ENCODE measurements at places on chromosomes 2 and 18.

DNA sequence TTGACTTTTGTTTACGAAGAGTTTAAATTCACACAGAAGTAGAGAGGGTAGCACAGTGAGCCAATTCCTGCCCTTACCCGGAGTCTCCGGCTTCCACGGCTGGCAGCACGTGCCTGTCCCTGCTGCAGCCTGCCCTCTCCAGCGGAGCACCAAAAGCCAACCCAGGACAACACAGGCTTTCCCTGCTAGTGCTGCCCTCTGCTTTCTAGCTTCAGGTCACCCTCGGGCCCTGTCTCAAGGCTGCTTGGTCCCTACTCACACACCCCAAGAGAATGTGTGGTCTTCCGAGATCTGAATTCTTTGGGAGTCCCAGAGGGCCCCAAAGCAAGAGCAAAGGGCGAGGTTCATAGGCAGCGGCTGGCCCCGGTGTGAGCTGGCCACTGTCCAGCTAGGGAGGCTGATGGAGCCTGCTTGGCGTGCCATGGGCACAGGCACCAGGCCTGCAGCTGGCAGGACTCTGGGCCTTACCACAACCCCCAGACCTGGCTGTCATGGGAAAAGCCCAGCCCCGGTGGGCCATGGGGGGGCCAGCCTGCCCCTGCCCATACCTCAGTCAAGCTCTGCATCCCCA lies 7.0 kb upstream of the HS6ST1 start:
- no peak for DNase-seq

DNA sequence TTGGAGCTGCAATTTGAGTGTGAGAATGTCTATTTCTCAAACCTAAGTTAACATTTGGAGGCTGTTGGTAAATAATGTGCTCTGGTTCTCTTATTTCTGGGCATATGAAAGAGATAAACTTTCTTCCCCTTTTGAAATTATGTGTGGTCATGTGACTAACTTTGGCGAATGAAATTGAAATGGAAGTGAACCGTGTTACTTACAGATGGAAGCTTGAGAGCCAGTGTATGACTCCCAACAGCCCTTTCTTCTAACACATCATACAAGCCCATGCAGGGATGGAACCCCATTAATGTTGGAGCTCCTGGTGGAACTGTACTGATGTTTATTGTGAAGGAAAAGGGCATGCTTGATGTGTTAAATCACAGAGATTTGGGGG lies 725.8 kb downstream of the TSN start:
- no peak for DNase-seq

GRCh38 chr2:120391911-120392665 lies 46.2 kb downstream of the INHBB start:
- DNase-seq: no peak

DNA sequence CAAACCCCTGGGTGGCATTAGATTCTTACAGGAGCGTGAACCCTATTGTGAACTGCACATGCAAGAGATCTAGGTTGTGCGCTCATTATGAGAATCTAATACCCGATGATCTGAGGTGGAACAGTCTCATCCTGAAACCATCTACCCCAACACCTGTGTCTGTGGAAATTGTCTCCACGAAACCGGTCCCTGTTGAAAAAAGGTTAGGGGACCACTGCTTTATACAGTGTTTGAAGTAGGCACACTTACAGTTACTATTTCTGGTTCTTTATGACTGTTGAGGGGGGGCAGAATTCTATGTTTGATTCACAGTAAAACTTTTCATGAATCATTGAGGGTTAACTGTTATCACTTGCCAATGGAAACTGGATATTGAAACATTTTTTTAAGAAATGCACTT lies 72.0 kb downstream of the RIF1 start:
- DNase-seq: no peak

DNA sequence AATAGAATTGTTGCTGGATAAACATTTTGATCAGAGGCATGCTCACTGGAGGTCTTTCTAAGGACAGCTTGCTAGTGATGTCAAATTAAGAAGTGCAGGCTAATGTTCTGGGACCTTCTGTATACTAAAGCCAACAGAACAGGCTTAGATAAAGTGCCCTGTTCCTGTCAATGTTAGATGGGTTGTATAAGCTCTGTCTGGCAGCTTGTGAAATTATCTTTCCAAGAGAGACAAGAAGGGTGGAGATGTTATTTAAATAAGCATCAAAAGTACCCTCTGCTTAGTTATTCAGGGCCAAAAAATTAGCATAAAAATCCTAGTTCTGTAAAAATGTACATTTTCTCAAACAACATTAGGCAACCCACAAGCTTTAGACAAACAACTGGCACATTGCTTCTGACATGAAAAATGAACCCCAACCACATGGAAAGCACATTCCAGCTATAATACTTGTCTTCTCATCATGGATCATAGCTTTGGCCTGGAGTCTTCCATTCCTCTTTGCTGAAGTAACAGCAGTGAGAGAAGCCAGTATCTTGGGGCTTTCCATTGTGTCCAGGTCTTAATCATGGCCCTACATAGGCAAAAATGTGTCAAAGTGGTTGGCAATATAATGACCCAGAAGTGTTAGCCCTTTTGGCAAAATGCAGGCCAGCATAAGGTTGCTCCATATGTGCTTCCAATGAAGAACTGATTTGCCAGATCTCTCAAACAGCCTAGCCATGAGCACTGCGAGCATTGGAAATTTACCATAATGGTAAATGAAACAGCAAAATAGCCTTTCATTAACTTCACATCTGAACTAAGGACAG lies 478.1 kb upstream of the ZNF804A start:
- no peak for DNase-seq

DNA sequence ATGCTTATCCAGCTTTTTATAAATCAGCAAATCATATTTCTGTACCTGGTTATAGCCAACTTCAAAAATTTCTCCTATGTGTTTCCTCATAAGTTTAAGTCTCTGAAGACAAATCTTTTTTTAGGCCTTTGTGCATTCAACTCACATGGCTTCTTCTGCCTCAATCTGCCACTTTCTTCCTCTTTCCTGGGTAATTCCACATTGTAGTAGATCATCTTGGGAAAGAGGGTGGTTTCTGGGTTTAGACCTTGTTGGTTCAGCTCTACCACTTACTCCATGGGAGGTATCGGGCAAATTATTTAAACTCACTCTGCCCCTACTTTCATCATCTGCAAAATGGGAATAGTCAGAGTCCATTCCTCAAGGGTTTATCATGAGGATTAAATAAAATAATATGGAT lies 707.0 kb upstream of the ZEB2 start:
- DNase-seq: no peak

- no peak for DNase-seq
These were observed 224.8 kb upstream of the ID2 start for GRCh38 chr2:8457092-8457481.

DNA sequence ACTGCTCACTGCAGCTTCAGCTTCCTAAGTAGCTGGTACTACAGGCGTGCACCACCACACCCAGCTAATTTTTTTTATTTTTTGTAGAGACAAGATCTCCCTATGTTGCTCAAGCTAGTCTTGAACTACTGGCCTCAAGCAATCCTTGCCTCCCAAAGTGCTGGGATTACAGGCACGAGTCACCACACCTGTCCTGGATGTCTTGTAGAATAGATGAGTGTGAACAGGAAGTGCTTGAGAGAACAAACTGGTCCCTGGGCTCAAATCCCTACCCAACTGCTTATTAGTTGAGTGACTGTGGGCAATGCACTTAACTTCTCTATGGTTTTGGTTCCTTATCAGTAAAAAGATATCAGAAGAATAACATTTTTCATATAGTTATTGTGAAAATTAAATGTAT lies 34.2 kb downstream of the PKDCC start:
- no peak for DNase-seq

DNA sequence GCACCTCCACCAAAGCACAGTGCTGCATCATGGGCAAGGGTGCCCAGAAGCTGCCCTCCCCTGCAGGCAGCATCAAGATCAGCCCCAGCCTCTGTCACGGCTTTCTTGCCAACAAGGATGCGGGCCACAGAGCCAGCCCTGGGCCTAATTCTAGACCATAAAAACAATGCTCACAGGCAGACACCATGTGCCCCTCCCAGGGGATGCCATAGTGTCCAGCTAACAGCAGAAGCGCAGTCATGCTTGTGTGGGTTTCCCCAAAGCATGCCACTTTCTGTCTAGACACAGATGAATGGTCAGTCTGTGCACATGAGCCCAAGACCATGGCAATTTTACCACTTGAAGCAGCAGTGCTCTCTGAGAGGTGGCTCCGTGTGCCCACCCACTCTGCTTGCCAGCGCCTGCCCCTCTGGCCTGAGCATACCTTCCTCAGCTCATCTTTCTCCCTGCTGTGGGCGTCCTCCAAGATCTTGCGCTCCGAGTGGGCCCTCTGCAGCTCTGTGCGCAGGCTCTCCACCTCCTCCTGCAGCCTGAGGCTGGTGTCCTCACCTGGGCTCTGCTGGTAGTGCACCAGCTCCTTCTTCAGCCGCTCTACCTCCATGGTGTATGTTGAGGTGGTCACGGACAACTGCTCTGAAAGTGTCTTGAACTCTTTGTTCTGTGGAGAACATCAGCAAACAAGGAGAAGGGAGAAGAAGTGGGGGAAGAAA lies 81.3 kb upstream of the ACAA2 start:
- no peak for DNase-seq

GRCh38 chr2:64626146-64626809 lies 27.4 kb downstream of the SERTAD2 start:
- no peak for DNase-seq

DNA sequence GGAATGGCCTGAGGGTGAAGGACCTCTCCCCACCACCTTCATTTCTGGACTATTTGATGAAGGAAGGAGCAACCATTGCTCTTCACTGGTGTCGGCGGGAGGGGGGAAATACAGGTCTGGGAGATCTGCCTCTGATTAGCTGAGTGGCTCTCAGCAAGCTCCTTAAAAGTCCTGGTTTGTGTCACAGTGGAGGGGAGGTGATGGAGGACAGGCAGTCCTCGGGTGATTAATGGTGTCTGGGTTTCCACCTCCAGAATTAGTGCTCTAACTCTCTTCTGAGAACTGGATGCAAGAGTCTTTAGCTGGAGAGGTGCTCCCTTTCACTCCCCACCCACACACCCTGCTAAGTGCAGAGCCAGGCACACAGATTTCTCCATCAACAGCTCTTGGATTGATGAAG lies 83.2 kb downstream of the TTC32 start:
- DNase-seq: no peak

Measured in HCT116 (cell line).